ENCODE measurements at places on chromosomes 11 and 22.

DNA sequence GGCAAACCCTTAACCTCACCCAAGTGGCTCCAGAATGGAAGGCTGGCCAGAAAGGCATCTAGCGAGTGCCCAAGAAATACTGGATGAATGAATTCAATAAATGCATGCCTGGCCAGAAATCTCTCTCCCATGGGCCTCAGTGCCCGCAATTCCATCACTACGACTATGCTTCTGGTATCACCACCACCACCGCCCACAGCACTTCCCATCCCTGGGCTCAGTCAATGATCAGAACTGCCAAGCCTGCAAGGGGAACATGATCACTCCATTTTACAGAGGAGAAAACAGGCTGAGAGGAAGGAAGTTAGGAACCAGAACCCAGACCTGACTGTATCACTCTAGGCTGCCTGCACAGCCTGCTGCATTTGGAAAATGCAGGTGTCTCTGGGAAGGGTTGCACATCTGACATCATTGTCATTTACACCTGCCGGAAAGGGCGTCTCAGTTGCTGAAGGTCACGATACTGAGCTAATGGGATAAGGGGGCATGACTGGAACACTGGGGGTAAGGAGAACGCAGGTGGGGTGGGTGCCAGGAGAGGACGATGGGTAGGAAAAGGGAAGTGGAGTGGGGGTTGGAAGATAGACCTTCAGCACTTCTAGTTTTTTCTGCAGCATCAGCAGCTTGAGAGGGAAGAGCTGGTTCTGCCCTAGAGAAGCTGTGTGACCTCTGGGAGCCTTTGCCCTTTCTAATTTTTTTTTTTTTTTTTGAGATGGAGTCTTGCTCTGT, 3.2 kb downstream of the GPR152 start:
- DNase-seq: no peak

- DNase-seq: no peak
Observed at GRCh38 chr11:911031-911889, 650 bp upstream of the CHID1 start.

DNA sequence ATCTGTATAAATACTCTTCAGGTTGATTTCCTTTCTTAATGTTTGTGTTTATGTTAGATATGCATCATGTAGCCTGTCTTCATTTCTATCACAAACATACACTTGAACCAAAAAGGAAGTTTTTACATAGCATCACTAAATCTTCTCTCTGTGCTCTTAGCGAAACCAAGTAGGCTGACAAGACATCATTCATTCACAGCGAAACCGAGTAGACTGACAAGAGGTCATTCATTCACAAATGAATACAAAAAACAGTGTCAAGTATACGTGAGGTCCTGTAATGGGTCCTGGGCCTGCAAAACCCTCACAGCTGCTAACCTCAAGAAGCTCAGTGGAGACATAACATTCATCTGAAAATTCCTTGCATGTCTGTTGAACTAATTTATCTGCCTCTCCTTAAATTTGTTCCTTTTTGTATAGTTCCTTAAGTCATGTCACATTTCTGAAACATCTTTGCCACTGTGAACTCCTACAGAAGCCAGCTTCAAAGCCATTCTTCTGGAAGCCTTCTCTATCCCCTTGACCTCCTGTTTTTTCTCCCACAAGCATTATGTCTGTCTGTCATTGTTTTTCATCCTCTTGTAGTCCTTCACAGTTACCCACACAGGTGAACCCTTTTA, 9.8 kb upstream of the HBE1 start:
- no peak for DNase-seq

GRCh38 chr11:109986488-109986887, 106.7 kb upstream of the ZC3H12C start:
- no peak for DNase-seq

GRCh38 chr11:107018902-107019493, 722 bp upstream of the GUCY1A2 start:
- DNase-seq: no peak

GRCh38 chr22:48078825-48079224, 1316.4 kb downstream of the TBC1D22A start:
- no peak for DNase-seq

DNA sequence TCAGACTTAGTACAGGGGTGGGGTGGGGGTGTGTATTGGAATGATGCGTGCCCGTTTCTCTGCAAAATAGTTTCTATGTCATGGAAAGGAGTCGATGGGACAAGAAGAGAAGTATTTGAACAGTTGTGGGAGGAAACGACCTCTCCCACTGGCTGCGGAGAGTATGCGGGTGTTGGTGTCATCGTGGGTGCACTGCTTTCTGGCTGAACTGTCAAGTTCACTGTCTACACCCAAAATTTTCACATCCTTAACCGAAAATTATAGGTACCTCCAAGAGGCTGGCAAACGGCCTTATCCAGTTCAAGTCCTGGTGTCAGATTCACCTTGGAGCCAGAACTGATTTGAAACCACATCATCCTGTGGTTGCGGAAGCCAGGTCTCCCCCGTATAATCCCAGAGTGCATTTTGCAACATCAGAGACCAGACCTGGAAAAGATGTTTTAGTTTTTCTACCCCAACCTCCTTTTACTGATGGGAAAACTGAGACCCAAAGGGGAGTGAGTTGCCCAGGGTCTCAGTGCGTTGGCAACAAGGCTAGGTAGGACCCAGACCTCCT, 497 bp upstream of the SSRP1 start:
- DNase-seq: no peak

- DNase-seq: no peak
Observed at GRCh38 chr11:65468874-65469333, 29.9 kb upstream of the MALAT1 start.

GRCh38 chr11:78646564-78647185, 72.0 kb upstream of the NARS2 start:
- DNase-seq: peak; percentile 43
